ENCODE measurements at places on chromosomes 3 and 15. TPM values are rescaled to one million over a fixed set of nuclear protein-coding genes. Genes with fewer than 3 reads are reported as not detected.

The TP63 gene
- total RNA-seq, result 0.89 TPM

The ZNF619 gene
- 4.8 TPM for total RNA-seq

The XXYLT1 gene
- 4.7 TPM for total RNA-seq

The ADAMTS7 gene
- total RNA-seq, result 14.5 TPM

The SPINK8 gene
- total RNA-seq, result not detected

The KBTBD8 gene
- total RNA-seq, result 2.4 TPM

The SLC22A13 gene
- total RNA-seq, result 0.20 TPM

The MYEF2 gene
- total RNA-seq, result 18.6 TPM

- no peak overlapping the region for H3K4me3 ChIP-seq
- H3K27me3 ChIP-seq, result no peaks in the 10 kb centered on the region
- DNase-seq, result no peak
- no peaks in the 10 kb centered on the region for H3K36me3 ChIP-seq
Observed at GRCh38 chr3:78830470-78830869, 937.3 kb downstream of the ROBO1 start.

DNA sequence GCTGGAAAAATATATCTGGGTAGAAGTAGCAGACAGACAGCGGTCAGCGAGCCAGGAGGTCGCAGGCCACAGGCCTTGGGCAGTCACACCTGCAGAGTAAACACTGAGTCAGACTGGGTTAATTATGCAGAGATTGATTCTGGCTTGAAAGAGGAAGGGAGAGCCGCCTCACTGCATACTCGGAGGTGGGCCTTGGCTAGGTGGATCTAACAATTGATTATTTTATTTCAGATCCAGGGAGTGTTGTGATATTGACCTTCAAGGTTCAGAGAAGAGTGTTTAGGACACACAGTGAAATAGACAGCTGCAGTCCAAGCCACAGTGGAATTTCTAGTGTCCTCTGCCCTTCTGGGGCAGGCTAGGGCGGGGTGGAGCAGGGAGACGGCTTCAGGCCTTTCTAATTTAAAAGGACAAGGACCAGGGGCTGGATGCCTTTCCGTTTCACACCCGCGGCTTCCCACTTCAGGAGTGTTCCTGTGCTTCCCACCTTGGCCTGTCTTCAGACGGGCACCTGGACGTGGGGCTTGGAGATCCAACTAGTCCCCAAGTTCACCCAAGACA lies 237.3 kb downstream of the XXYLT1 start:
- H3K36me3 ChIP-seq, result no peaks in the 10 kb centered on the region
- no peak overlapping the region for H3K4me3 ChIP-seq
- no peaks in the 10 kb centered on the region for H3K27me3 ChIP-seq

DNA sequence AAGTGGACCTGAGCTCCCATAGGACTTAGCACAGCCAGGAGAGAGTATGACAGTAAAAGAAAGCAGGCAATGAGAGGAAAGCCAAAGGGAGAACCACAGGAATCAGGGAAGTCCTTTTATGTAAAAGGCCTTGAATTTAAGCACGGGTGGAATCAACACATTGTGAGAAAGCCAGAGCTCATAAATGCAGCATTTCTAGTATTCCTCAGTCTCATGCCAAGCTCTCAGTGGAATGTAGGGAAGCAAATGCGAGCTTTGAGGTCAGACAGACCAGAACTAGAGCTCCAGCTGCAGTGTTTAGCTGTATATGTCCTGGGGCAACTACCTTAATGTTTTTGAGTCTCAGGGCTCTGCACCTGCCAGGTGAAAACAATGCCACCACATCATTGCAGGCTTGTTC lies 132.1 kb upstream of the TRIM42 start:
- no peaks in the 10 kb centered on the region for H3K36me3 ChIP-seq
- H3K27ac ChIP-seq, result no peak overlapping the region
- DNase-seq, result no peak
- H3K4me3 ChIP-seq, result no peak overlapping the region
- H3K27me3 ChIP-seq, result no peaks in the 10 kb centered on the region

GRCh38 chr3:57434041-57434440 lies 110.1 kb downstream of the DNAH12 start:
- no peak for DNase-seq
- no peaks in the 10 kb centered on the region for H3K27me3 ChIP-seq
- H3K36me3 ChIP-seq, result no peaks in the 10 kb centered on the region
- no peak overlapping the region for H3K27ac ChIP-seq
- H3K4me3 ChIP-seq, result no peak overlapping the region

- H3K4me3 ChIP-seq, result no peak overlapping the region
- H3K4me1 ChIP-seq, result peaks cover 25% of the 10 kb centered on the region
- no peaks in the 10 kb centered on the region for H3K27me3 ChIP-seq
- DNase-seq, result no peak
Observed at GRCh38 chr3:36941162-36941561, 3.7 kb downstream of the TRANK1 start.

DNA sequence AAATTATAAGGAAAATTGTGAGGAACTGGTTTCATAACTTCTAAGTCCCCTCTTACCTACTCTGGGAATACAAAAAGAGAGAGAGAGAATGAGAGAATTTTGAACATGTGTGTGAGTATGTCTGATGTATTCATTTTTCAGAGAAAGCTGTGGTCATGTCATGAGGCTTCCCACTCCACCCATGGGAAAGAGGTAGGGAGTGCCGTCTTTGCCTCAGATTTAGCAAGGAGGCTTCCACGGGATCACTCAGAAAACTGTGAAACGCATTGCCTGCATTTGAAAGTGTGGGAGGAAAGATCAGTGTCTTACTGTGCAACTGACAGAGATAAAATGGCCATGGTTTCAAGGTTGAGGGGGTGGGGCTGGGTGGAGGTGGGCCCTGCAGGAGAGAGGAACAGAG lies 331.5 kb upstream of the CTNNB1 start:
- no peaks in the 10 kb centered on the region for H3K27me3 ChIP-seq
- no peak for DNase-seq

- no peaks in the 10 kb centered on the region for H3K36me3 ChIP-seq
- peak; percentile 32 for DNase-seq
- H3K27me3 ChIP-seq, result no peaks in the 10 kb centered on the region
- no peak overlapping the region for H3K4me3 ChIP-seq
- no peak overlapping the region for H3K27ac ChIP-seq
Observed at GRCh38 chr15:74200412-74200815, 2.2 kb downstream of the STRA6 start.

DNA sequence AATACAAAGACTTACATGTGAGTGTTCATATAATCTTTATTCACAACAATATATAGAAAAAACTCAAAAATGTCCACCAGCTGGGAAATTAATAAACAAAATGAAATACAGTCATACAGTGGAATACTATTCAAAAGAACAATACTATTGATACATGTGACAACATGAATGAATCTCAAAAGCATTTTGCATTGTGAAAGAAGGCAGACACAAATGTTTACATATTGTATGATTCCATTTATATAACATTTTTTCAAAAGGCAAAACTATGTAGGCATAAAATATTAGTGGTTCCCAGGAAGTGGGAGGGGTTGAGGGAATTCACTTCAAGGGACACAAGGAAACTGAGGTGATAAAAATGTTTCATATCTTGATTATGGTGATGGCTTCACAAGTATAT lies 303.2 kb downstream of the CTNNB1 start:
- no peak for DNase-seq
- no peak overlapping the region for H3K4me3 ChIP-seq
- H3K36me3 ChIP-seq, result no peaks in the 10 kb centered on the region
- H3K27me3 ChIP-seq, result no peaks in the 10 kb centered on the region
- no peak overlapping the region for H3K27ac ChIP-seq

DNA sequence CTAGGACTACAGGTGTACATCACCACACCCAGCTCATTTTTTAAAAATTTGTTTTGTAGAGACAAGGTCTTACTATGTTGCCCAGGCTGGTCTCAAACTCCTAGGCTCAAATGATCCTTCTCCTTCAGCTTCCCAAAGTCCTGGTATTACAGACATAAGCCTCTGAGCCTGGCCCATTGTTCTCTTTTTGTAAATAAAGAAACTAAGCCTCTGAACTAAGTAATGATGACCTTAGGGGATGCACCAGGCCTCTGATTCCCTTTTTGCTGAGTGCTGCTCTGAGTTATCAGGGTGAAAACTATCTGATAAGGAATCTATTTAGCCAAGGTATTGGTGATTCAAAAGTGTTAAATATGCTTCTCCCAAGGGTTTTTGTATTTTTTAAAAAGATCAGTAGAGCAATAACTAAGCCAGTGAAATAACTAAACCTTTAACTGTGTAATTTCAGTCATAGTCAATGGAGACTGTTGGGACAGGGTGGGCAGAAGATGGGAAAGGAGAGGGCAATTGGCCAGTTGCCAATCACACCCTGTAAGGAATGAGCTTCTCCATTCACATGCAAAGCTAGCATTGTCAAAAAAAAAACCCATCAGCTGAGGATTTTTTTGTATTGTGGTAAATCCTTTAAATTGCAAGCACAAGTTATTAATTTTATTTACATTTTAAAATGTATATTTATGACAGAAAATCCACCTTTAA lies 194.8 kb upstream of the PFN2 start:
- DNase-seq, result no peak
- H3K27me3 ChIP-seq, result no peaks in the 10 kb centered on the region
- H3K4me1 ChIP-seq, result peaks cover 22% of the 10 kb centered on the region

DNA sequence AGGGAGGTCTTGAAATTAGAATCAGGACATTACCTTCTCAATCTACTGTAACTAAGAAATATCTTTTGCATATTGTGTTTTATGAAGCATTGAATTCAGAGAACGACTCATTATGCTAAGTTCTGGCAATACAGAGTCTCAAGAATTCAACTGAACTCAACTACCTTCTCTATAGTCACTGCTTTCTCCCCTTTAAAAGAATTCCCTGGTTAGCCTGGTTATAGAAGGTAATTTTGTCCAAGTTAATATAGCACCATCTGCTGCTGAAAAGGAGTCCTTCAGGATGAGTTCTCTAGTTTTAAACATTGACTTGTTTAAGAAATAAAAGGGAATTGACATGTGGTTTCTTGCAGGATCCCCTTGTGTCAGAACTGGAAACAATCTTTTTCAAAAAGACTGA lies 60.2 kb downstream of the IL16 start:
- H3K27ac ChIP-seq, result no peak overlapping the region
- DNase-seq, result no peak
- no peak overlapping the region for H3K4me3 ChIP-seq
- no peaks in the 10 kb centered on the region for H3K4me1 ChIP-seq
- H3K36me3 ChIP-seq, result no peaks in the 10 kb centered on the region

DNA sequence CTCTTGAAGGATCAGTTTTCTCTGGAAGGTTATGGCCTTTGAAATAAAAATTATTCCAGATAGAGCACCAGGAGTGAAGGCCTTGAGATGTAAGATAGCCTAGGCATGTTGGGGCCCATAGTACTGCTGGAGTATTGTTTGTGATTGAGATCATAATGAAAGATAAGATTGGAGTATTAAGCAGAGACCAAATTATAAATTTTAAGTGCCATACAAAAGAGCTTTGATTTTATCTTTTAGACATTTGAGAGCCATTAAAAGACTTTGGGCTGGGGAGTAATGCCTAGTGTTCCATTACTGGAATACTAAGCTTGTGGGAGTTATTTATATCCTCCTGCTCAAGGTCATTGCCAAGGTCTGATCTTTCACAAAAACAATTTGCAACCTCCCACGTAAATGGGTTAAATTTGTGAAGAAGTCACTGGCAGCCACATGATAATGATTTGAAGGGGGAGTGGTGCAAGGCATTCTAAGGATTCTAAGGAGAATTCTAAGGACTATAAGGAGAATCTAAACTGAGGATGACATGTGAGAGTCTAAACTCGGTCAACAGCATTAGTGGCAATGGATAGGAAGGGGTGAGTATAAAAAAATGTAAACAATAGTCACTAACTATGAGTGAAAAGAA lies 12.8 kb downstream of the ELL3 start:
- H3K4me1 ChIP-seq, result peaks cover 7% of the 10 kb centered on the region
- H3K27ac ChIP-seq, result no peak overlapping the region
- no peak overlapping the region for H3K4me3 ChIP-seq
- no peaks in the 10 kb centered on the region for H3K27me3 ChIP-seq

GRCh38 chr3:171056528-171056927 lies 30.0 kb upstream of the SLC2A2 start:
- H3K27me3 ChIP-seq, result no peaks in the 10 kb centered on the region
- no peak for DNase-seq
- no peak overlapping the region for H3K27ac ChIP-seq
- H3K36me3 ChIP-seq, result no peaks in the 10 kb centered on the region

DNA sequence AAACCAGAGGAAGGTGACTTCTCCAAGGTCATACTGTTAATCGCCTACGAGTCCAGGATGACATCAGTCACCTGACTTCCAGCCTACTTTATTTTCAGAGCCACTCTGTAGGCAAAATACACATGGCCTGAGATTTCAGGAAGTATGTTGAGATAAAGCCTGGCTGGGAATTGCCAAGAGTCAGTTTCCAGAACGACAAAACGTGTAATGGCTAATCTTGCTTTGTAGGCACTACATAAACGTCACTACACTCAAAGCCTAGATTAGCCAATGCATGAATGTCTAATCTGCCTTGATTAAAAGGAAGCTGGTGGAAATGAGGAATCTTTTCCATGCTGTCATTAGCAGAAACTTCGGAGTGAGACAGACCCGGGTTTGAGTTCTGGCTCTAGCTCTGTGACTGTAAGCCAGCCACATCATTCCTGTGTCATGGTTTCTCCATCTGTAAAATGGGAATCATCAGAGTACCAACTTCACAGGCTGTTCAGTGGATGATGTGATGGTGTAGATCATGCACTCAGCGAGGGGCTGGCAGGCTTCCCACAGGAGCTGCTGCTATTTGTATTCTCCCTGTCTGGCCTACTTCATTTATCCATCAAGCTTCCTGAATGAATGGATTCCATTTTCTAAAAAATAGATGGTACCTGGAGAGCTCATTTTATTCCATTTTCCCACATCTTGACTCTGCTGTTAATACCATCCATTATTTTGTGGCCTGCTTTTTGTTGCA lies 241.9 kb downstream of the XXYLT1 start:
- H3K36me3 ChIP-seq, result no peaks in the 10 kb centered on the region
- no peak overlapping the region for H3K27ac ChIP-seq
- H3K4me3 ChIP-seq, result no peak overlapping the region

DNA sequence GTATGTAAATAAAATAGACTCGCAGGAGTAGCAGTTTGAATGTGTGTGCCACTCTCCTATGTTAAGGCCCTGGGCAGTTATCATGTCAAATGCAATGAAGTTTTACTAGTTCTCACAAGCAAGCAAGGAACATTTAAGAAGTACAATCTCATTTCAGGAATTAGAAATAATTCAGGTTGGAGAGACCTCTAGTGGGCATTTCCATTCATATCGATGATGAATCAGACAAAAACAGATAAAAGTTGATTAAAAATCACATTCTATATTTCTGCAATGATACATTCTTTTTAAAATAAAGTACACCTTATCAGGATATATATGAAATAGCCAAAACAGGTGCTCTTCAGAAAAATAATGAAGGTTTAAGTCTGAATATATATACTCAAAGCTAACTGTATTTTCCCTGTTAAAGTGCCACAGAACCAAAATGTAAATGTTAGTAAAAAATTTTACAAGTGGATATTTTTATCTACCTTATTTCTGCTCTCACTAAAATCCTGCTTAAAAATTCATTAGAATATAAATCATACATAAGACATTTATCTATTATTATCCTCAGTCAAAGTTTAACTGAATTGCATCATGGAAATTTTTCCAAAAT lies 492.4 kb upstream of the FRG2C start:
- H3K4me3 ChIP-seq, result no peak overlapping the region
- no peaks in the 10 kb centered on the region for H3K4me1 ChIP-seq
- no peak for DNase-seq
- H3K27ac ChIP-seq, result no peak overlapping the region

All from heart right ventricle (tissue), 16 donors.